ENCODE measurements at places on chromosomes 3 and 15. TPM values are rescaled to one million over a fixed set of nuclear protein-coding genes. Genes with fewer than 3 reads are reported as not detected.

DNA sequence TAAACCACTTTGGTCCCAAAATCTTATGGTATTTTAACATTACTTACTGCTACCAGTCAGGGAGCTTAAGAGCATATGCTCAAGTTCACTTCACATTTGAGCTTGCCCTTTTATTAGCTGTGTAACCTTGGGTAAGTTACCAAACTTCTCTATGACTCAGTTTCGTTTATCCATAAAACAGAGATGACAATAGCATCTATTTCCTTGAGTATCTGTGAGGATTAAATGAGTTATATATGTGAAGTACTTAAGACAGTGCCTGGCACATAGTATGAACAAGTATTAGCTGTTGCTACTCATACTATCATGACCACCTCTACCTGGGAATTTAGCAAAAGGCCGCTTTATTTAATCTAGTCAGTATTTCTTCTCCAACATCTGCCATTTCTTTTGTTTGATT is 5.9 kb downstream of the ATOSA start:
- peaks cover 19% of the 10 kb centered on the region for H3K36me3 ChIP-seq
- peaks cover 5% of the 10 kb centered on the region for H3K4me1 ChIP-seq
- DNase-seq = no peak
- H3K4me3 ChIP-seq = no peak overlapping the region
- H3K27me3 ChIP-seq = no peaks in the 10 kb centered on the region

Gene OIP5
- 0.94 TPM for total RNA-seq

Gene DOCK3
- total RNA-seq = 0.54 TPM

Gene SRGAP3
- total RNA-seq = 24.3 TPM

Gene MAP4
- total RNA-seq = 239 TPM

DNA sequence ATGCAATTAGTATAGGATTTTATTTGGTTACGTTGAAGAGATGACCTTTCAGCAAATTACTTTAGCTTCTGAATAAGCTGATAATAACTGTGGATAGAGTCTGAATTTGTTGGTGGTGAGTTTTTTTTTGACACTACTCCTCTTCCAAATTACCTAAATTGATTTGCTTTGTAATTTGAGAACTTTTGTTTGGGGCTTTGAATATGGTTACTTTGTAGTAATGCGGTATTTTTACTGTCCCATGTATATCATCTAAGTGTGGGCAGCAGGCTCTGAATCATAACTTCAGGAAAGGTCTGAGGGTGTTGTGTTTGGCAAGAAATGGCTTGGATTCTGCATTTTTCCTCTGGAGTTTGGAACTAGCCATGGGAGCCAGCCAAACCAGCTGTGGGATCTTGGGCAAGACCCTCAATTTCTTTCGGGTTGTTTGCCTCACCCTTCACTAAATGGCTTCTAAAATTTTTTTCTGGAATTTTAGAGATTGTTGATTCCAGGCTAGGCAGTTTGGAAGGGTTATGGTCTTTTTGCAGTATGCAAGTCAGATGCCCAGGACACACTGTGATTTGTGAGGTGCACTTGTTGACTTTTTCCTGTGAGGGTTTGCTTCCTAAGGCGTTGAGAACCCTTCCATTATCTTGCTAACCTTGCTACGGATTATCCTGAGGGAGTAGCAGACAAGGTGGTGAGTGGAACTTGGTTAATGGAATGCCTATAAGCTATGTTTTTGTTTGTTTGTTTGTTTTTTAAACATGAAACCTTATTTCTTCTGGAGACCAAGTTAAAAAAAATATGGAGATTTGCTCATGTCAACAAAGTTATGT is 10.4 kb downstream of the PTPRG start:
- H3K4me1 ChIP-seq = peaks cover 5% of the 10 kb centered on the region
- no peak overlapping the region for H3K4me3 ChIP-seq
- no peaks in the 10 kb centered on the region for H3K27me3 ChIP-seq
- H3K27ac ChIP-seq = no peak overlapping the region

GRCh38 chr3:88150371-88150770 is 612 bp downstream of the C3orf38 start:
- peaks cover 4% of the 10 kb centered on the region for H3K4me1 ChIP-seq
- peak overlapping the region; percentile 96 for H3K4me3 ChIP-seq
- H3K27ac ChIP-seq = peak overlapping the region; percentile 93
- H3K36me3 ChIP-seq = no peaks in the 10 kb centered on the region
- no peaks in the 10 kb centered on the region for H3K27me3 ChIP-seq

Gene TRAT1
- total RNA-seq = 1.9 TPM

GRCh38 chr3:146166415-146166821 is 5.4 kb upstream of the PLOD2 start:
- H3K36me3 ChIP-seq = no peaks in the 10 kb centered on the region
- no peaks in the 10 kb centered on the region for H3K4me1 ChIP-seq
- no peaks in the 10 kb centered on the region for H3K27me3 ChIP-seq
- DNase-seq = no peak
- H3K27ac ChIP-seq = no peak overlapping the region

DNA sequence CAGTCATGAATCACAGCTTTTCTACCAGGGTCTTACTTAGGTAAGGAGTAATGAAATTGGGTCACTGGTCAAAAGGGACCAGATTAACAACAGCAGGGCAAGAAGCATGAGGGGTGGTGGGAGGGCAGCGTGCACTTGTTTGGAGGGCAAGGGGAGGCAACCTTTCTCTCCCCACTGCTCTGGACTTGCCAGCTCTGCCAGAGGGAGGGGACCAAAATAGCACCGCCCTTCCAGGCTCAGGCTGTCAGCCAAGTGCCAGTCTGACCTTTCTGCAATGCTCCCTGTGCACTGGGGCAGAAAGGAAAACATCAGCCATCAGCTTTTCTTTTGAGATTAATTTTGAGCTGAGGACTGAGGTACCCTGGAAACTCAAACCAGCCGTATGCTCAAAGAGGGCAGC is 4.5 kb upstream of the ULK3 start:
- H3K4me3 ChIP-seq = no peak overlapping the region
- no peaks in the 10 kb centered on the region for H3K27me3 ChIP-seq
- H3K36me3 ChIP-seq = peaks cover 44% of the 10 kb centered on the region
- H3K27ac ChIP-seq = peak overlapping the region; percentile 70
- no peaks in the 10 kb centered on the region for H3K4me1 ChIP-seq
- peak; percentile 31 for DNase-seq

DNA sequence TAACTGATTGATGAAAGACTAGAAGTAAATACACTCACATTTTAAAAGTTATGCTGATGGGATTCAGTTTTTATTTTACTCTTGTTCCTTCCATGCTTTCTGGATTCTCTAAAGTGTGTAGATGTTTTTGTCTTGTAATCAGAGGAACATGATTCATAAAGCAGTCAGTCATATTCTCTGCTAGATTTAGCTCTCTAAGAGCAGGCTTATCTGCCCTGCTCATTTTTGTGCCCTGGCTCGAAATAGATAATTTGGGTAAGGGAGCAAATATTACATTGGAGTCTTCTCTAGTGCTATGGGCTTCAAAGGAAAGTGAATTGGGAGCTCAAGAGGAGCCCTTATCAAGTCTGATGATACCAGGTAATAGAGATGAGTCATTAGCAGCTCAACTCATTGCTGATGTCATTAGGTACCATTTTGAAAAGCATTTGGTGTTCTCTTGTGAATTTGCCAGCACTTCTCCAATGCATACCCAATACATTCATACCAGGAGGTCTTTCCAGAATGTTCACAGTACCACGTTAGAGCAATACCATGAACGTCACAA is 27.7 kb downstream of the SACM1L start:
- H3K4me3 ChIP-seq = no peak overlapping the region
- no peaks in the 10 kb centered on the region for H3K4me1 ChIP-seq
- H3K27ac ChIP-seq = no peak overlapping the region
- no peak for DNase-seq
- H3K36me3 ChIP-seq = peaks cover 10% of the 10 kb centered on the region

DNA sequence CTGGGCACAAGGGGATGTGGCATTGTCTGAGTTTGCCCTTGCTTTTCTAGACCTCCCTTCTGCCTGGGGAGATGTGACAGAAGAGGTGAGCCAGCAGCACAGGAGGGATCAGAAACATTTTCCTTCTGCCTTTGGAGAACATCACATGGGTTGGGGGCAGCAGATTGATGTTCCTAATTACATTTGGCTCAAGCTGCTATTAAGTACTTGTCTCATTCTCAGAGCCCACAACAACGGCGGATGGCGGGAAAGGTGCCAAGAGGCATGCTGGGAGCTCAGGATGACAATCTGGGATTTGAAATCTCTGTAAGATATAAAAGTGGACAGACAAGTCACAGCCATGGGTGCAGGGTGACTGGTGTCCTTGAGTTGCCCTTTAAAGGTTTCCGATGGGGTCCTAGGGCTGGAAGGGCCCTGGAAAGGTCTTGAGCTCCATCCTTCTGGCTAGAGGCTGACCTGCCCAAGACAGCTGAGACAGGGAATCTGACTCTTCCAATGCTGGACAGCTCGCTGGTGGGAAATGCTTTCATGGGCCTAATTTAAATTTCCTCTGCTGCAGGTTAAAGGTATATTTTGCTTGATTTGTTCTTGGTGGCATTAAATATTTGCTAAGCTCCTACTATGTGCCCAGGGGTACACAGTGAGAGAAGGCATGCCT is 2.4 kb upstream of the CORO2B start:
- no peaks in the 10 kb centered on the region for H3K27me3 ChIP-seq
- no peak for DNase-seq
- H3K27ac ChIP-seq = no peak overlapping the region
- no peaks in the 10 kb centered on the region for H3K36me3 ChIP-seq

- H3K36me3 ChIP-seq = no peaks in the 10 kb centered on the region
- no peak for DNase-seq
- H3K4me3 ChIP-seq = no peak overlapping the region
- no peaks in the 10 kb centered on the region for H3K27me3 ChIP-seq
- H3K4me1 ChIP-seq = peaks cover 1% of the 10 kb centered on the region
- no peak overlapping the region for H3K27ac ChIP-seq
These were observed 12.3 kb downstream of the DPH3 start for GRCh38 chr3:16252243-16252978.

GRCh38 chr3:40445062-40445461 is 12.1 kb upstream of the RPL14 start:
- no peak for DNase-seq
- no peaks in the 10 kb centered on the region for H3K4me1 ChIP-seq
- no peaks in the 10 kb centered on the region for H3K27me3 ChIP-seq

- H3K4me3 ChIP-seq = no peak overlapping the region
- no peak for DNase-seq
- H3K27ac ChIP-seq = no peak overlapping the region
- H3K36me3 ChIP-seq = no peaks in the 10 kb centered on the region
- no peaks in the 10 kb centered on the region for H3K27me3 ChIP-seq
- H3K4me1 ChIP-seq = peaks cover 9% of the 10 kb centered on the region
These were observed 34.7 kb upstream of the CDCP1 start for GRCh38 chr3:45180899-45181298.

GRCh38 chr15:65900488-65900887 is 31.2 kb downstream of the RAB11A start:
- H3K4me1 ChIP-seq = no peaks in the 10 kb centered on the region
- H3K4me3 ChIP-seq = no peak overlapping the region
- no peak for DNase-seq
- no peaks in the 10 kb centered on the region for H3K27me3 ChIP-seq

DNA sequence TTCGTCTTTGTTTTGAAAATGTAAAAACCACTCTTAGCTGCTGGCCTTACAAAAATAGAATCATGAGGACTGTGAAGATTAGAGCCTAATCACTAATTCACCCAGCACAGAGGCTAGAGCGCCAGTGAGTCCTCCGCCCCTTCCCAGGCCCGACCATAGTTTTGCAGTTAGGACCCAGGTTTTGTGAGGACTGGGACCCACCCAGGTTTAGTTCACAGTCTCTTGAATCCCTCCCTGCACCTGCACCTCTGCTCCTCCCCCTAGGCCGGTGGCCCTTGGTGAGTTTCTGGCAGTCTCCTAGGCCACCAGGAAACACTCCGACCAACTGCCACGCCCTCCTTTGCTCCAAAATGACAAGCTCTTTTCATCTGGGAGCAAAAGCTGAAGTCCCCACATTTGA is 136.0 kb upstream of the CCDC54 start:
- H3K4me1 ChIP-seq = no peaks in the 10 kb centered on the region
- DNase-seq = peak; percentile 26
- no peaks in the 10 kb centered on the region for H3K27me3 ChIP-seq
- no peaks in the 10 kb centered on the region for H3K36me3 ChIP-seq

GRCh38 chr3:77296527-77296926 is 256.6 kb downstream of the ROBO2 start:
- H3K36me3 ChIP-seq = no peaks in the 10 kb centered on the region
- no peak overlapping the region for H3K4me3 ChIP-seq
- H3K27me3 ChIP-seq = no peaks in the 10 kb centered on the region
- no peak for DNase-seq
- no peak overlapping the region for H3K27ac ChIP-seq
